ENCODE measurements at places on chromosomes 5 and 9.
A peak's percentile ranks its signal among the peaks of the same experiment; 100 is the strongest.

DNA sequence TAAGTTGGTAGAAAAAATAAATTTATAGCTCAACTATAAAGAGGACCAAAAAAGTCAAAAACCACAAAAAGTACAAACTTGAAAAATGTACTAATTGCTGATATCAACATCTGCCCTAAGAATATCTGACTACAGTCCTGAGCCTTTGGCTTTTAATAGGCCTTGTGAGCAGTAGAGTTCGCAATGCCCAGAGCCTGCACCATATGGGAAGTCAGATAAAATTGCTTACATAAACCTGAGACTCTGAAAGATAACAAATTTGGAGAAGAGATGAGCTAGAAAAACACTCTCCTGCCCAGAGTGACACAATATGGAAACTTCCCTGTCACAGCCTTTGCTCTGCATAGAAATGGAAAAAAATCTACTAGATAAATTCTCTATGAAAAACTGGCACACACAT is 368.0 kb upstream of the GRIN3A start:
- DNase-seq, result no peak

DNA sequence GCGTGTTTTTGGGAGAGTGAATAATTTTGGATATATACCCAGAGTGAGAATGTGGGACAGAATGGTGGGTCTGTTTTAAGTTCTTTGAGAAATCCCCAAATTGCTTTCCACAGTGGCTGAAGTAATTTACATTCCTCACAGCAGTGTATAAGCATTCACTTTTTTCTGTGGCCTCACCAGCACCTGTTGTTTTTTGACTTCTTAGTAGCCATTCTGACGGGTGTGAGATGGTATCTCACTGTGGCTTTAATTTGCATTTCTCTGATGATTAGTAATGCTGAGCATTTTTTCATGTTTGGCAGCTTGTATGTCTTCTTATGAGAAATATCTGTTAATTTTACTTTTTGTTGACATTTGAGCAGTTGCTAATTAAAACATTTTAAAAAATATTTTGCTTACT is 9.4 kb upstream of the SPATA31D1 start:
- DNase-seq, result no peak

- no peak for DNase-seq
These were observed 175.1 kb downstream of the CCDC192 start for GRCh38 chr5:127878174-127878750.

DNA sequence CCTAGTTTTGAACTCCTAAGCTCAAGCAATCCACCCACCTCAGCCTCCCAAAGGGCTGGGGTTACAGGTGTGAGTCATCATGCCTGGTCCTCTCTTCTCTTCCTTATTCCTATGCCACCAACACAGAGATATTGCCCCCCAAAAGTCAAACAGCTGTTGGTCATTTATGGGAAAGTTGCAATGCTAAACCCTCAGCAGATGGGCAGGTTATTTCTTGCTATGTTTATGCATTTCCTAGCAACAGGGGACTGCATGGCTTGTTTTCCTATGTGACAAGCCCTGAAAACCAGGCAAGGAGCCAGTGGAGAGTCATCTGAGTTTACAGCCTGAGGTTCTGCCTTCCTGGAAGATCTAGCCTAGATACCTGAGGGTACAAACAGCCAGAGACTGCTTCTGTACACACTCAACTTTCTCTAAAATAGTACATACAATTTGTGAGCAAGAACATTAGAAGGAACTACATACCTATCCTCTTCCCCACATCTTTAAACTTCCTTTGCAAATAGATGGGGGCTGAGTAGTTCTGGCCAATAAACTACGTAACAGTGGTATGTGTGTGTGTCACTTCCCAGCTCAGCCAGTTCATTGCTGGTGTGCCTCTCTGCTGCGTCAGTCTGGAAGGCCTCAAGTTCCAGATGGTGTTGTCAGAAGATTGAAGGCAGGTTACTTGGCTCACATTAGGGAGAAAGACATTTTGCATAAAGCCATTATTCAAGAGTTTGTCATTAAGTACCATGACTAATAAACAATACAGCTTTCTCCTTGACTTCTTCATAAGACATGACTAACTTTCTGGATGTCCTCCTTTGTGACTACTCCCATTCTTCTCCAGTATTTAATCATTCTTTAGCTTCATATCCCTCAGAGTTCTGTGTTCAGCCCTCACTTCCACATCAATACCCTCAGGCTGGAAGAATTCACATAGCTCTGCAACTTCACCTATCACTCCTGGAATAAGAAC is 65.3 kb downstream of the CSNK1A1 start:
- DNase-seq, result no peak

DNA sequence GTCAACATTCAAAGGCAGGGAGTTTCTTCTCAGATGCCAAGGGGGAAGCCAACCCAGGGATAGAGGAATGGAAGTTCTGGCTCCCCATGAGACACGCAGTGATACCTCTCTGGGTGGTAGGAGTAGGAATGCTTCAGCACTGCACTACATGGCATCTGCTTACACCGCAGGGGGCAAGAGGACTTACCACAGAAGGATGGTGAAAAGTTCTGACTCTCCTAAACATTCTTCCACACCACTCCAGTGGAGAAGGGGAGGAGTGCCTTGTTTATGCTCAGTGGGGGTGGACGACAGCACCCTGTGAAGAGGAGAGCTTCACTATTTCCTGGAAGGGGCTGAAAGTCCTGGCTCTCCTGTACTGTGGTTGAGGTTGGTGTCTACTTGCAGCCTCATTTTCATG is 1011.3 kb upstream of the WWC1 start:
- DNase-seq, result no peak

DNA sequence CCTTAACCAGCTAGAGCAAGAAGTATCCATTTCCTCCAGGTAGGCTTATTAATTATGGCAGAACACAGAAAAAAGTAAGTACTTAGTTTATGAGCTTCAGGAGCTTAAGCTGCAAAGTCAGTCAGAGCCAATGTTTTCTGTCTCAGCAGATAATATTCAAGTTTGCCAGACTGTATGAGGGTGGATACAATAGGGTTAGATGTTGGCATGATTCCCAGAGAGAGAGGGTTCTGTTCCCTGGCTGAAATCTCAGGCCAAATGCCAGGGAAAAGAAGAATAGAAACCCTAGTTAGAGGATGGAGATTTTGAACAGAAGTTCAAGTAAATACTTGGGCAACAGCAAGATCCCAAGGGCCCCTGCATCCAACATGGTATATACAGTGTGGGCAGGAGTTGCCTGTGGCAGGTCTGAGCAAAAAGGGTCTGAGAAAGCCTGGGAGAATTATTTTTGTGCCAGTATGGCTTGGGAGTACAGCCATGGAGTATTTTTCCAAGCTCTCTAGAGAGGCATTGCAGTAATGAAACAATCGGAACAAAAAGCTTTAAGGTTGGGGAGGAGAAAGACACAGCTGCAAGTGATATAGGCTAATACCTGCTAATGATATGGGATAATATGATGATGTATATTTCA is 31.0 kb upstream of the ISOC1 start:
- no peak for DNase-seq

DNA sequence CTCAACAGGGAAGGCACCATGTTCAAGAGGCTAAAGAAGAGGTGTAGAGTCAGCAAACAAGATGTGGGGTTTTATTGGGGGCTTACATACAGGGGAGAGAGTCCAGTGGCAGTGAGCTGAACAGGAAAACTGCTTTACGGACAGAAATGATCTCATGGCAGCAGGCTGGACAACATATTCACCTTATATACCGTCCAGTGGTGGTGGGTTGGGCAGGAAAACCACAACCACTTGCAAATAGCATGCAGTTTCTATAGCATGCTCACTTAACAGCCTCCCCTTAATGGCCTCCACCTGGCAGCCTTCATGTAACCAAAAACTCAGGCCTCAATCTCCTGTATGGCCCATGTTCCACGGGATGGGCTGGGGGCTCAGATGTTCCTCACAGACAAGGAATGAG is 5.4 kb downstream of the TNFSF8 start:
- DNase-seq, result no peak

GRCh38 chr9:115104908-115105307 is 13.0 kb downstream of the TNC start:
- no peak for DNase-seq

DNA sequence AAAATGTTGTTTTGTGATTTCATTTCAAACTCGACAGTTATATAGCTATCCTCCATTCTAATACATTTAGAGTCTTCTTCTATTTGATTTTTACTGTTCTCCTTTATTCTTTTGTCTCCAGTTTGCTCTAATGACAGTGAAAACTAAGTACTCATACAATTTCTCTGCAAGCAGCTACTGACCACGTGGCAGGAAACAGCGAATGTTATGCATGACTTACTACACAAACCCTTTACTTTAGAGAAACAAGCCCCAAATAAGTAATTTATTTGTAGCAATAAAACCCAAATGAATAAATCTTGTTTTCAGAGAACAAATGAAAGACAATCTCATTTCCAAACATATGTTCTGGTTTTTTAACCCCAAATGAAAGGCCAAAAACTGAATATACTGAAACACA is 41.9 kb downstream of the CDH6 start:
- DNase-seq, result no peak

DNA sequence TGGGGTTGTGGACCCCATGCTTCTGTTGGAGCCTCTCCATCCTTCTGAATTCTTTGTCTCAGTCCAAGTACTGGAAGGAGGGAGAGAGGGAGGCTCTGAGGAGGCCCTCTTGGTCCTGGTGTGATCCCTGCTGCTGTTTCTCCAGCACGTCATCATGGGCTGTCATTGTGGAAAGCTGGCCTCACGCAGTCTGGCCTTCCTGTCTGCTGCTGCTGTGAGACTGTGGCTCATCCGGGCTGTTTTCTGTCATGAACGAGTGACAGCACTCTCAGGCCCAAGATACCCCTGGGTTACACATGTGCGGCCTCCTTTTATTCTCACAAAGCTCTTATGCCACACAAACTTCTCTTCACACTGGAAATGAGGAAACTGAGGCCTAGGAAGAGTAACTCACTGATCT is 499.3 kb downstream of the CCDC171 start:
- DNase-seq, result no peak

GRCh38 chr5:124754206-124754927 is 7.9 kb upstream of the ZNF608 start:
- no peak for DNase-seq

GRCh38 chr9:137801023-137801319 is 76.6 kb upstream of the CACNA1B start:
- DNase-seq, result no peak

- DNase-seq, result no peak
These were observed 1.6 kb upstream of the CD72 start for GRCh38 chr9:35619800-35620158.

DNA sequence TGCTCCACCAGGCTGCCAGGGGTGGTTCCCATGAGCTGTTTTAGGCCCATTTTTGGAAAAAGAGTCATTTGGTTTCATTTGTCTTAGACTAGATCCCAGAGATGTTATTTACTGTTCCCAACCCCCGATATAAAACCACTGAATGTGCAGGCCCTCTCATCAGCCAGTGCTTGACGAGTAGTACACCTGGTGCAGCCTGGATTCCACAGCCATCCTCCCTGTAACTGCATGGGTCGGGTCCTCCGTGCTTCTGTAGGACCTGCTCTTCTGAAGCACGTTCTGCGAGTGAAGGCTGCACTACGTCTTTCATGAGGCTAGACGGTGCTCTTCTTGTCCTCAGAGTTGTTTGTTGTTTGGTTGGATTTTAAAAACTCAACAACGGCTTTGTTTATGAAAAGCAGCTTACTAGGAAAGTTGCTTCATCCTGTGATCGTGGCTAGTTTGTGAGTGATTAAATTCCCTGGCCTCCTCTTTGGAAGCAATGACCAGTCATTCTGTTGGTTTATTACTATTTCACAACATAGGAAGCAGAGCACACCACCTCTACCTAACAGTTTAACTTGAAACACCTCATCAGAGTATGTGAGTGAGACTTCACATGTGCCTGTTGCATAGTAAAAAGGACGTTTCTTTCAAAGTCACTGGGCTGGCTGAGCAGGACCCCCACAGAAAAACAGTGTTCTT is 135.2 kb downstream of the AOPEP start:
- DNase-seq, result no peak

- DNase-seq, result peak; percentile 15
These were observed 69.4 kb downstream of the TLE1 start for GRCh38 chr9:81620002-81620390.

- DNase-seq, result no peak
These were observed 55.6 kb downstream of the ARHGEF37 start for GRCh38 chr5:149636861-149637246.

GRCh38 chr9:105206821-105207699 is 37.4 kb upstream of the SLC44A1 start:
- DNase-seq, result no peak

DNA sequence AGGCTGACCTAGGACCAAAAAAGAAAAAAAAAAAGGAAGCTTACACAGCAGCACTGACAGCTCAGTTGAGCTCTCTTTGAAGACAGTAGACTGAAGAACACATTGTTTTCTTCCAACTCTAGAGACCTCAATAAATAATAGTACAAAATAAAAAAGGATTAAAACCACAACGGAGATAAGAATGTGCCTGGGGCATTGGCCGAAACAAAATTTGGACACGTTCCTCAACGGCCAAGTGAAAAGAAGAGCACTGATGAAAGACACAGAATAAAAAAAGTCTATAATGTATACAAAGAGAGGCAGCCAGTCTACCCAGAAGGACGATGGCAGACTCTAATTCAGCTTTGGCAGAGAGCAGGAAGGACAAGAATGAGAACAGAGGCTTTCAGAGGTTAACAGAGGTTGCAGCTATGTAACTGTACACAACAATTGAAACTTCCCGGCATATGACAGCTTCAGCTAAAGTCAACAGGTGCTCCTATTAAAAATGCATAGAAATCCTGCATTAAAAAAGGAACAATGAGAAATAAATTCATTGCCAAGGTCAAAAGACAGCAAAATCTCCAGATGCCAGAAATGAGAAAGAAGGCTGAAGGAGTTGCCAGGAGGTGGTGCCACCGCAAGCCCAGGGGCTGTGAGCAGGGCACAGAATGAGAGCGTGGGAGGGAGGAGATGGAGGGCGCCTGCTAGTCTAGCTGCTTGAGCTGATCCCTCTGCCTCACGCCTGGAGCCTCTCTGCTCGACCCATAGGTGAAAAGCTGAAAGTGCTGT is 113.9 kb downstream of the DCP2 start:
- peak; percentile 10 for DNase-seq
